Activated T-helper 1 cell treated with anti-CD3 and anti-CD28 coated beads, Interleukin-12 subunit alpha, Interleukin-12 subunit beta, Interleukin-2, Interleukin-4 antibody, amounts not matched to agents 30 ng/mL and 10 ng/mL and 1 ng/mL, durations not matched to agents 14 hours and 24 hours and 36 hours (primary cell): ENCODE measurements at places on chromosomes 7 and 10. TPM values are rescaled to one million over a fixed set of nuclear protein-coding genes. Genes with fewer than 3 reads are reported as not detected.

The COL26A1 gene
- total RNA-seq, result not detected in 2 replicates

The MEIG1 gene
- 0.44 TPM in 1 of 2 replicates, not detected in the other for total RNA-seq

The HYAL4 gene
- not detected in 2 replicates for total RNA-seq

The SRRM3 gene
- not detected in 2 replicates for total RNA-seq

The MMP21 gene
- total RNA-seq, result not detected in 2 replicates

The CLDN3 gene
- not detected in 2 replicates for total RNA-seq

The NYAP1 gene
- 0.23 and 0.37 TPM in 2 replicates for total RNA-seq

The ANKRD30A gene
- total RNA-seq, result not detected in 2 replicates

The PON1 gene
- total RNA-seq, result not detected in 2 replicates

The PRPS1L1 gene
- total RNA-seq, result not detected in 2 replicates

The OR9A2 gene
- total RNA-seq, result not detected in 2 replicates

The CYP26C1 gene
- not detected in 2 replicates for total RNA-seq

The UCN3 gene
- not detected in 2 replicates for total RNA-seq

The PNLIPRP2 gene
- not detected in 2 replicates for total RNA-seq

The TMEM273 gene
- 16.2 and 16.7 TPM in 2 replicates for total RNA-seq

The MYH16 gene
- not detected in 2 replicates for total RNA-seq

The COBL gene
- not detected in 2 replicates for total RNA-seq
